Tibial nerve (tissue), 4 donors: ENCODE measurements at places on chromosomes 2 and 18.

GRCh38 chr18:32701313-32701712 is 71.5 kb downstream of the KLHL14 start:
- no peak for DNase-seq
- H3K36me3 ChIP-seq: no peaks in the 10 kb centered on the region
- H3K27ac ChIP-seq: no peak overlapping the region
- H3K27me3 ChIP-seq: no peaks in the 10 kb centered on the region

DNA sequence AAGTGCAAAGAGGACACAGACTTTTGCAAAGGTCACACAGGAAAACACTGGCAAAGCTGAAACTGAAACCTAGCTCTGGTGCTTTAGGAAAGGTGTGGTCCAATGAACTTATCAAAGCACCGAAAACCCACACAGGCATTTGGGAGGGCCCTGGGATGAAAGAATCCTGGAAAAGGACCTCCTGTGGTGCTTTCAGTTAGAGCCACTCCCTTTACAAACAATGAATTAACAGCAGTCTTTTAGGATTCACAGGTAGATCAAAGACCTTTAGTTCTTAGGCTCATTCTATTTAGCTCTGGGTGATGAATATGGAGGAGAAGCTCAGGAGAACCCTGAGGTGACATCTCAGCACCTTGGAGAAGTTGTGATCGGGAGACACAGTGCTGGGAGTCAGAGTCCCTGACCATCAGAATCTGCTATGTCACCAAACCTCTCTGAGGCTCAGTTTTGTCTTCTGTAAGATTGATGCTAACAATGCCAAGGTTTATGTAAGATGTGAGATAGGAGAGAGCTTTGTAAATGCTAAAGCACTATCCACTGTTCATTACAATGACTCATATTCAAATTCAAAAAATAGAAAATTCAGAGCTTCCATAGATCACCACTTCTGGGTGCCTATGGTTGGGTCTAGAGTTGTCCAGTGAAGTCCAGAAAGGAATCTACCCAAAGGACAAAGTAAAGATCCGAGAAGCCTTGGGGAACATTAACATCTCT is 39.3 kb downstream of the VSNL1 start:
- DNase-seq: no peak
- H3K36me3 ChIP-seq: no peaks in the 10 kb centered on the region
- no peak overlapping the region for H3K4me3 ChIP-seq
- no peaks in the 10 kb centered on the region for H3K27me3 ChIP-seq
- H3K4me1 ChIP-seq: no peaks in the 10 kb centered on the region

DNA sequence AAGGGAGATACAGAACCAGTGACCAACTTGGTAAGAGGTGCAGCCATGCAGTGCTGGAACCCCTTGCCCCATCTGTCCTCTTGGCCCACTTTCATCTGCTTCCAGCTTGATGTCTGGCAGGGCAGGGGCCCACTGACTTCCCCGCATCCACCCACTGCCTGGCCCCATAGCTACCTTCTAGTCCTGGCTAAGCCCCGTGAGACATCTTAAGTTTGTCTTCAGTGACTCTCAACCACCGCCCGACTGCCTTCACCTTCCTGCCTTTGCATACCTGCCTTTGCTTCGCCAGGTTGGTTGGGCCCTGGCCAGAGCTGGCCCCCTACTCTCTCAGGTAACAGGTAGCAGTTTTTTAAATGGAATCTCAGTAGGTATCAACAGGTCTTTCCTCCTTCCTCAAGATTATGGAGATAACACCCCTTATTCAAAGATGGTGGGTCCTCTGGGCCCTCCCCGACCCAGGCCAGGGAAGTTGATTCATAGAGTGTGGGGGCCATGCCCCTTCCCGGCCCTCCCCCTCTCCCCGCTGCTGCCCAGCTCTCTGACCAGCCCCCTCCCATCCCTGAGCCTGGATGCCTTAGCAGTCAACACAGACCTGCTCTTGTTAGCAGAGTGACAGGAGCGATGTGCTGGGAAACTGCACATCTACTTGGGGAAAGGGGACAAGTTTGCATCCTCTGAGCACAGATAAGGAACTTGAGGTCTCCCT is 2.8 kb downstream of the ARID5A start:
- peak overlapping the region; percentile 89 for H3K4me3 ChIP-seq
- no peaks in the 10 kb centered on the region for H3K27me3 ChIP-seq
- DNase-seq: no peak
- H3K36me3 ChIP-seq: no peaks in the 10 kb centered on the region
- no peaks in the 10 kb centered on the region for H3K4me1 ChIP-seq

DNA sequence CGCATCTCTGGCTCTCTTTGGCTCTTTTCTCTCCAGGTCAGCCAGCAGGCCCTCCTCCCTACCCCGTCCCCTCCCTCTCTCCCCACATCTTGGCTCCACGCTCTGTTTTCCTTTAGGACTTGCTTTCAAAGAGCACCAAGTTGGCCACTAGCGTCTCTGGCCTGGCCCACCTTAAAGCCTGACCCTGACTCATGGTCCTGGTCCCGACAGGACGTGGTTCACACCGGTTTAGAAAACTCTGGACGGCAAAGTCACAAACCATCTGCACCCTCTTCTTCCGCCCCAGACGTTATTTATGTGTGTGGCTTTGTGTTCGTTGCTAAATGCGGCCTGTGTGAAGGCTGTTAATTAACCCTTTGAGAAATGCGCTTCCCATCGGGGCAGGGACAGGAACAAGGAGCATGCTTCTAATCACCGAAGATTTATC is 169.0 kb upstream of the HAAO start:
- peaks cover 68% of the 10 kb centered on the region for H3K4me1 ChIP-seq
- no peak overlapping the region for H3K4me3 ChIP-seq
- H3K36me3 ChIP-seq: no peaks in the 10 kb centered on the region
- peak overlapping the region; percentile 91 for H3K27ac ChIP-seq

DNA sequence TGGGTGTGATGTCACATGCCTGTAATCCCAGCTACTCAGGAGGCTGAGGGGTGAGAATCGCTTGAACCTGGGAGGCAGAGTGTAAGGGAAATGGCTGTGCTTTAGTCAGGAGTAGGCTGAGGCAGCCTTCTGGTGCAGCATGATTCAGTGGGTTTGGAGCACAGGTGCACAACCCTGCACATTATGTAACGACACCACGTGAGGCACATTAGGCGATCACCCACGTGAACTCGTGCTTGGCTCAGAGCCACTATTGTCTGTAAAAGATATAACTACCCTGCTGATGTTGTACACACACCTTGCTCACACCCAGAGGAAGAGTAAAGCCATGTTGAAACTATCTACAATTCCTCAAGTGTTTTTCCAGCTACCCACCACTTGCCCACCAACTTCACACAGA is 54.8 kb upstream of the ZC3H15 start:
- no peak overlapping the region for H3K4me3 ChIP-seq
- no peak overlapping the region for H3K27ac ChIP-seq
- H3K36me3 ChIP-seq: no peaks in the 10 kb centered on the region
- H3K27me3 ChIP-seq: no peaks in the 10 kb centered on the region

- H3K27me3 ChIP-seq: no peaks in the 10 kb centered on the region
- no peak overlapping the region for H3K4me3 ChIP-seq
Observed at GRCh38 chr2:37459095-37459981, 114.9 kb downstream of the QPCT start.

DNA sequence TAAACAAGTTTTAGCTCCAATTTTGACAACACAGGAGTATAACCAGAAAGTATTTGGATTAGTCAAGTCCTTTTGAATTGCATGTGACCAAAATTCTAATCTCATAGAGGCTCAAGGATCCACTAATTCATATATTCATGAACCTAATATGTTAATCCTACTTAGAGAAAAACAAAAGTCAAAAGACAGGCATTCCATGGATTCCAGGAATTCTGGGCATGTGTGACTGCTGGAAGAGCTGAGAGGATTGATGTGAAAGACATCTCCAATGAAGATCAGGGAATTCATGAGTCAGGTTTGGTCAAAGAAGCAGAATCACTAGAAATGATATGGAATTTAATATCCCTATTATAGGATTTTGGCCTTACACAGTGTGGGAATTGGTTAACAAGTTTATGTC is 1494.6 kb upstream of the DDX18 start:
- H3K4me3 ChIP-seq: no peak overlapping the region
- no peak overlapping the region for H3K27ac ChIP-seq
- DNase-seq: no peak
- no peaks in the 10 kb centered on the region for H3K36me3 ChIP-seq

DNA sequence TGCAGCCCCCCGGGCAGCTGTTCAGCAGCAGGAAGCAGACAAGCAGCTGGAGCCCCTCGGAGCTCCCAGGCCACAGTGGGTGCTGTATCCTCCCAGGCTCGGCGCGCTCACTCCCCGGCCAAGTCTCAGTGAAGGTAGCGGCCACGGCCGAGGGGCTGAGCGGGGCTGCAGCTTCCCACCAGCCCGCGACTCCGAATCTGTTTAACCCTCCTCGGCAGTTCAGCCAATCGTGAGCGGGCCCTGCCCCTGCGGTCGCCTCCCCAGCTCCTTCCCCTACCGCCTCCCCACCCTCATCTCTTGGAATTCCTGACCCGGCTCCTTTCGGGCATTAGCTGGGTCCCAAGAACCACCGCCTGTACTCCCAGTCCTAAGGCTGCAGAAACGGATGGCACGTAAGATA is at the start of gene RESP18:
Gene RESP18 (minus strand): TSS at position 203 of the 400 bp plus-strand sequence.
- no peaks in the 10 kb centered on the region for H3K27me3 ChIP-seq
- no peaks in the 10 kb centered on the region for H3K4me1 ChIP-seq
- no peak within 1 kb of the TSS for H3K4me3 ChIP-seq
- no peak for DNase-seq
- no peaks in the 10 kb centered on the region for H3K36me3 ChIP-seq

DNA sequence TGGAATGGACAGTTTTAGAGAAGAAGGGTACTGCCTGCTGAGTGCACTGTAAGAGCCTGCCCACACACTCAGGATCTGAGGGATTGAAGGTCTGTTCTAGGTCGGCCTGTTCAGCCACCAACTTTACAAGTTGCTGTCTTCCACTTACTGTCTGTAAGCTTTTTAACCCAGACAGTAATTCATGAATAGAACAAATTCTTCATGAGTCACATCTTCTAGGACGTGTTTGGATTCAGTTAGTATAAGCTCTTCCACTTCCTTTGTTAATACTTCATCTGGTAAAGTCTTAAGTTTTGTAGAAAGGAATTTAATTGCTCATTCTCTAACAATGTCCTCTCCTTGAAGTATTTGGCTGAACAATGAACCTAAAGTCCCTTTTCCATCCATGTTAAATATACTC is 74.6 kb downstream of the PDE11A start:
- no peak for DNase-seq
- no peaks in the 10 kb centered on the region for H3K36me3 ChIP-seq
- no peaks in the 10 kb centered on the region for H3K27me3 ChIP-seq
- no peak overlapping the region for H3K27ac ChIP-seq
- no peak overlapping the region for H3K4me3 ChIP-seq
